ENCODE measurements at places on chromosomes 5 and 9. TPM values are rescaled to one million over a fixed set of nuclear protein-coding genes. Genes with fewer than 3 reads are reported as not detected.

Gene SMIM3
- total RNA-seq, result 3.8 TPM

Gene MARCOL
- not detected for total RNA-seq

Gene GMCL2
- total RNA-seq, result not detected

Gene SLC6A18
- total RNA-seq, result not detected

Gene RNF180
- total RNA-seq, result 6.2 TPM

Gene ORM1
- total RNA-seq, result 23,967 TPM

Gene FOXD4
- total RNA-seq, result not detected

Gene CRB2
- not detected for total RNA-seq

Gene GTF2H2
- total RNA-seq, result 13.0 TPM

Gene HAUS6
- 7.4 TPM for total RNA-seq

Gene PCSK1
- total RNA-seq, result not detected

Gene UNC13B
- 20.0 TPM for total RNA-seq

Gene ACOT12
- 50.6 TPM for total RNA-seq

Gene FANCG
- 4.2 TPM for total RNA-seq

Gene TSLP
- total RNA-seq, result 0.78 TPM

Gene HRCT1
- total RNA-seq, result 1.0 TPM

Gene TAF11L10
- total RNA-seq, result not detected

Gene BAAT
- total RNA-seq, result 648 TPM

Gene WNK2
- 1.0 TPM for total RNA-seq

Gene C8G
- total RNA-seq, result 499 TPM

Gene MPDZ
- 62.8 TPM for total RNA-seq

Gene EHMT1
- 48.9 TPM for total RNA-seq

Gene MCTP1
- 2.1 TPM for total RNA-seq

Gene IFNA21
- total RNA-seq, result not detected

Gene BASP1
- 4.2 TPM for total RNA-seq

Gene HINT1
- total RNA-seq, result 191 TPM

Gene ADGRD2
- total RNA-seq, result not detected

Gene CA9
- 1.6 TPM for total RNA-seq

Gene PCDHB2
- 0.19 TPM for total RNA-seq

Gene MTREX
- 34.3 TPM for total RNA-seq

Data from right lobe of liver (tissue), 6 donors.